ENCODE measurements at places on chromosomes 5 and 9.
A peak's percentile ranks its signal among the peaks of the same experiment; 100 is the strongest.

- no peak for DNase-seq
These were observed 428.7 kb upstream of the SGCD start for GRCh38 chr5:155898284-155898683.

DNA sequence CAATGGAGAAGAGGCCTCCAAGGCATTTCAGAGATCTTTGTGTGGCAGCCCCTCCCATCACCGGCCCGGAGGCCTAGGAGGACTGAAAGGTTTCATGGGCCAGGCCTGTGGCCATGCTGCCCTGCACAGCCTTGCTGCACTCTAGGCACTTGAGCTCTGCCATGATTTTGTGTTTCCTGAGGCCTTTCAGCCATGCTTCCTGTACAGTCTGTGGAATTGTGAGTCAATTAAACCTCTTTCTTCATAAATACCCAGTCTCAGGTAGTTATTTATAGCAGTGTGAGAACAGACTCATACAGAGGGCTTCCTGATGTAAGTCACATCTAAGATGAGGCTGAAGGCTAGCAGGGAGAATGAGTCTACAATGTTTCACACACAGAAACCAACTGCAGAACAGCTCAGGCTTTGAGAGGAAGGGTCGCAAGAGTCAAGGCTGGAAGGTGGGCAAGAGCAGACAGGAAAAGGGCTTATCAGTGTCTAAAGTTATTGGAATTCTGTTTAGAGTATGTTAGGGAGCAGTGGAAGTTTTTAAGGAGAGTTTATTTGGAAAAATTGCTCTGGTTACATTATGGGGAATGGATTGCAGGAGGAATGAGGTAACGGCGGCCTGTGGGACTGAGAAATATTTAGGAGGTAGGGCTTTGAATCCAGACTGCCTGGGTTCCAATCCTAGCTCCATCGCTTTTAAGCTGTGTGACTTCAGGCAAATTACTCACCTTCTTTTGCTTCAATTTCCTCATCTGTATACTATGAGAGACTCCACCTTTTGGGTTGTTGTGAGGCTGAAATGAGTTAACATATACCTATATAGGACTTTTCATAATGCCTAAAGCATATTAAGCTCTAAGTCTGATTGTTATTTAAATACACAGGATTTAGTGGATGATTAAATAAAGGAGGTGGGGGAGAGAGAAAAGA lies 291.2 kb downstream of the CWC27 start:
- DNase-seq, result no peak

DNA sequence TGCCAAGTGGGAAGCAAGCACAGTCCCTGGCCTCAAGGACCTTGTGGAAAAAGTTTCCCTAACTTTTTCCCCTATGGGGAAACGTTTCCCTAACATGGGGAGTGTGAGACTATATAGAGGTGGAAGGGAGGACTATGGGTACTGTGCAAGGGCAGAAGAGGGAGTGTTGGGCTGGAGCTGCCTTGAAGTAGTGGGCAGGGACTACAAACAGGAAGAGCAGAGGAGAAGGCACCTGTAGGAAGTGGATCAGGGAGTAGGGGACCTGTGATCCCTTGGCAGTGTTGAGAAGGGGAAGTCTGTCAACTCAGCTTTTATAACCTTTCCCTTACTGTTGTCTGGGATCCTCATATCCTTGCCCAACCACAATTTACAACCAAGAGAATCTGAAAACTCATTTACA lies 1.4 kb downstream of the CMYA5 start:
- DNase-seq, result no peak

GRCh38 chr5:64229163-64229774 lies 63.6 kb downstream of the RNF180 start:
- DNase-seq, result peak; percentile 68

- DNase-seq, result no peak
These were observed 21.6 kb upstream of the ANGPTL2 start for GRCh38 chr9:127143920-127144465.

DNA sequence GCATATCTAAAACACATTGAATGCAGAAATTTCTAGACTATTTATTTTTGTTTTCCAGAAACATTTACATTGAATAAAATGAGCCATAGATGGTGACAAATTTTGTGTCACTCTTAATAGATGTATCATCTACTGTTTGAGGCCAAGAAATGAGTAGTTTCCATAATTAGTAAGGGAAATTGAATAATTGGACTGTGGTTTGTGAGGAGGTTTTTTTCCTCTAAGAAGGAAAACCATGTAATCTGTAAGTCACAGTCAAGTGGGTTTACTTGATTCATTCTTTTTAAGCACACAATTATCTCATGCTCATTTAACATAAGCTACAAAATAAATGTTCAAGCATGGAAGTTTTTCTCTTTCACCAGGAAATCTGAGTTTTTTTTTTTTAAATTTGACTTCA lies 876.4 kb downstream of the NR2F1-AS1 start:
- DNase-seq, result no peak

- no peak for DNase-seq
These were observed 21.1 kb upstream of the GOLPH3 start for GRCh38 chr5:32195265-32195664.

DNA sequence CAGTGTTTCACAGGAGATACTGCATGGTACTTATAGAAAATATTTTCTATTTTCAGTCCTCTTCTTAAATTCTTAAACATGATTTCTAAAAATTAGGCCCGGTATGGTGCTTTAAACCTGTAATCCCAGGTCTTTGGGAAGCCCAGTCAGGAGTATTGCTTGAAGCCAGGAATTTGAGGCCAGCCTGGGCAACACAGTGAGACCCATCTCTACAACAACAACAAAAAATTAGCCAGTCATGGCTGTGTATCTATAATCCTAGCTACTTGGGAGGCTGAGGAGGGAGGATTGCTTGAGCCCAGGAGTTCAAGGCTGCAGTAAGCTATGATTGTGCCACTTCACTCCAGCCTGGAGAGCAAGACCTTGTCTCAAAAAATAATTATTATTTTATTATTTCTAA lies 23.3 kb downstream of the ELL2 start:
- DNase-seq, result no peak

DNA sequence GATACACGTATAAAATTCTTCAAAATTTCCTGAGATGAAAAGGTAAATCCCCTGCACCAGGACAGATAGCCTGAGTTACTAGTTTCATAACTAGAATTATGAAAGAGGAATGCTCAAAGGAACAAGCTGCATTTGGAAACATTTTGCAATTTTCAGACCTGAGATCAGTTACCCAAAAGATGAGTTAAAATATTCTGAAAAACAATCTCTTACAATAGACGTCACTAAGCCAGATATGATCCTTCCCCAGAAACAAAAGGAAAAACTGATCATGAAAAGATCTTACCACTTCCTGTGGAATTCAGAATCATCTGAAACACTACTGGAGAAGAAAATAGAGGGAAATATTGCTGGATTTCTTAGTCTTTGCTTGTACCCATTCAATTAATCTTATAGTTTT lies 204.7 kb downstream of the ARRDC3 start:
- DNase-seq, result no peak

Measured in tongue (tissue), 3 donors.